ENCODE measurements at places on chromosomes 3 and 15.

GRCh38 chr3:107025961-107026360, 351.3 kb upstream of the CCDC54 start:
- no peak for DNase-seq

DNA sequence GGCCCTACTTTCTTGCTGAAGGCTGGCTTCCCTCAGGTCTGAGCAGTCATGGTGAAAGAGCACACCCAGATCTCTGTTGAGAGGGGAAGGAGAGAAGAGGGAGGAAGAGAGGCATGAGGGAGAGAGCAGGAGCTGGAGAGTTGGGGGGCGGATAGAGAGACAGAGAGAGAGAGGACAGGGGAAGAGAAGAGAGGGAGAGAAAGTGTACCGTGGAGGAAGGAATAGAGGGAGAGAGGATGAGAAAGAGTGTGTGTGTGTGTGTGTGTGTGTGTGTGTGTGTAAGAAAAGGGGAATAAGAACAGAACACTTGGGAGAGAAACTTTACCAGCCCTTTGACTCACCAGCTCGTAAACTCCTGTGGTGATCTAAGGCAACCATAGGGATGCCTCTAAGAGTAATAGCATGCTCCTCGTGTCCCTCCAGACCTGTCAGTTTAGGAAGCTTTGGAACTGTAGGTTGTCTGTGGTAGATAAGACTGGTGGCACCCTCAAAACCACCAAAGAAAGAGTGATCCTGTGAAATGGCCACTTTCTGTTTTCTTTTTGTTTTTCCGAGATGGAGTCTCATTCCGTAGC, 18.2 kb downstream of the ZNF592 start:
- DNase-seq: no peak

- peak; percentile 45 for DNase-seq
Observed at GRCh38 chr3:32105291-32106131, 909 bp upstream of the GPD1L start.

DNA sequence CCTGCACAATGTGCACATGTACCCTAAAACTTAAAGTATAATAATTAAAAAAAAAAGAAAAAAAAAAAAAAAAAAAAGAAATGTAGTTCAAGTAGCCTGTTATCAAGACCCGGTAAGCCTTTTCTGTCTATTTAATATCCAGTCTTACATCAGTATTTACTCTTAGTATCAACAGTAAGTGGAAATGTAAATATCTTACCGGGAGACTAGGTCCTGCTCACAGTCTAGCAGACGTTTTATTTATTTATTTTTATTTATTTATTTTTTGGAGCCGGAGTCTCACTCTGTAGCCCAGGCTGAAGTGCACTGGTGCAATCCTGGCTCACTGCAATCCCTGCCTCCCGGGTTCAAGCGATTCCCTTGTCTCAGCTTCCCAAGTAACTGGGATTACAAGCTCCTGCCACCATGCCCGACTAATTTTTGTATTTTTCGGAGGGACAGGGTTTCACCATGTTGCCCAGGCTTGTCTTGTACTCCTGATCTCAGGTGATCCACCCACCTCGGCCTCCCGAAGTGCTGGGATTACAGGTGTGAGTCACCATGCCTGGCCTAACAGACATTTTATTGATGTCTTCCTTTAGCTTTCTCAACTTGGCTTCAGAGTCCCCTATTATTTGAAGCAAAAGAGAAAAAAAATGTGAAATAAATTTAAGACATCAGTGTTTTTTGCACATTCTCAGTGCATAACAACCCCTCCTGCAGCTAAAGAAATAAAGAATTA, 19.9 kb downstream of the C2CD4B start:
- no peak for DNase-seq

DNA sequence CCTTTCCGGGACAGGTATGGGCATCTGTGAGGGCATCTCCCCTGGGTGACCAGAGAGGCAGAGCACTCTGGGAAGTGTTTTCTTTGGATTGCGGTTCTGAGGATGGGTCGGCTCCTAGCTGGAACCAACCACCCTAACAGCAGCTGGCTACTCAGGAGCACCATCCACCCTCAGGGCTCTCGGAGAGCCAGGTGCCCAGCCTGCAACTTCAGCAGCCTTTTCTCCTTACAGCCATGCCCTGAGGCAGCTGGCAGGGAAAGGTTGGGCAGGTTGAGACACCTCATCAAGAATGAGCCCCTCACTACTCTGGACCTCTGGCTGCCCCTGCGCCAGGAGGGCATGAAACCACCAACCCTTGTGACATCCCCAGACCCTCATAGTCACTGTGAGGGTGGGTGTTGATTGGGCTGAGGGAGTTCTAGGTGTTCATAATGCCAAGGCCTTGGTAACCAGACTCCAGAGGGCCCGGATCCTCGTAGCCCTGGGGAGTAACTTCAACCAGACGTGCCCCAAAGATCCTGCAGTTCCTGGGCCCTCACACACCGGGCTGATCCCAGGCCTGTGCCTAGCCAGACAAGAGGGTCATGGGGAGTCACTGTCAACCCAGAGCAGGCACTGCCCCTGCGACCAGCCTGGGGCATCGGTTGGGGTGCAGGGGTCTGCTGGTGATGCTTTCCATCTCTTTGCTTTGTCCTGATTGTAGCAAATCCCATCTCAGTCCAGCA, 114.4 kb upstream of the ABHD17C start:
- DNase-seq: no peak

GRCh38 chr3:15361494-15362214, 29.3 kb upstream of the SH3BP5 start:
- DNase-seq: no peak

DNA sequence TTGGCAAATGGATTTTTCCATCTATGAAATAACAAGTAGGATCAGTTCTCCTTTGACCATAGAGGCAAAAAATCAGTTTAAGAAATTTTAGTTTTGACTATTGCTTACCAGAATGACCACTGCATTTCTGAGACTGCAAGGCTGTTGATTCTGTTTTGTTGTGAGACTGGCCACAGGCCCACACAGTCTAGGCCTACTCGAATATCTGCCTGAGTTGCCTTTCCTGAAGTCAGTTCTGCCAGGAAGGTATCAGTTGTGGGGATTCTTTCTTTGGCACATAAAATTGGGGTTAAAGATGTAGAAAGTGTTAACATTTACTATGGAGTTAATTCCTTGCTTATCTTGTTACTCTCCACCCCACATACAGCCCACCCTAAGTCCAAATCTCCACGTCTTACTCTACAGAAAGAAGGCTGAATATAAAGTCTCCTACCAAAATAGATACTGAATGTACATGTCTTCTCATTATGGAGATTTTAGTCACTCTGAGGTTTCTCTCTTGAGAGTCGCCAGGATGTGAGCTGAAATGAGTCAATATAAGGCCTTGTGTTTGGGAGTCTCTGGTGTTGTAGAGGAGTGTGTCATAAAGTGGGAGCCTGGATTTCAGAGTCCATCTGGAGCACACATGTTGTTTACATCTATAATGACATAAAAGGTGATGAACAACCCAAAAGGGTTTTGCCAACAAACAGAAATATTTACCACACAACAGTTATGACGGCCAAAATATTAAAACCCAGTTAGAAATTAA, 45.0 kb upstream of the WWTR1 start:
- DNase-seq: no peak

- no peak for DNase-seq
Observed at GRCh38 chr3:29156086-29156715, 124.7 kb upstream of the RBMS3 start.

DNA sequence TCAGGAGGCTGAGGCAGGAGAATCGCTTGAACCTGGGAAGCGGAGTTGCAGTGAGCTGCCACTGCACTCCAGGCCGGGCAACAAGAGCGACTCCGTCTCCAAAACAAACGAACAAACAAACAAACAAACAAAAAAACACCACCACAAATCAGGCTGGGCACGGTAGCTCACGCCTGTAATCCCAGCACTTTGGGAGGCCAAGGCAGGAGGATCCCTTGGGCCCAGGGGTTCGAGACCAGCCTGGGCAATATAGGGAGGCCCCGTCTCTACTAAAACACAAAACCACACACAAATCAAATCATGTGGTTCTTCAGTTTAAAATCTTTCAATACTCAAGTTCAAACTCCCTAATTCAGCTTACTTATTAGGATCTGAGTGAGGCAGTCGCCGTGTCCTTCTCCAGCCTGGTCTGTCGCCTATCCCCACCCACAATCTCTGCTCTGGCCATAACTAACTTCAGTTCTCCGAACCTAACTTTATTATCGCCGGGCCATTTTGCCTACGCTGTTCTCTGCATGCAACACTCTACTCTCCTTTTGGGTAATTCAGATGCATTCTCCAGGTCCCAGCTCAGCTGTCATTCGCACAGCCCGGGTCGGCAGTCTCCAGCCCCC, 660 bp upstream of the RTF1 start:
- no peak for DNase-seq

DNA sequence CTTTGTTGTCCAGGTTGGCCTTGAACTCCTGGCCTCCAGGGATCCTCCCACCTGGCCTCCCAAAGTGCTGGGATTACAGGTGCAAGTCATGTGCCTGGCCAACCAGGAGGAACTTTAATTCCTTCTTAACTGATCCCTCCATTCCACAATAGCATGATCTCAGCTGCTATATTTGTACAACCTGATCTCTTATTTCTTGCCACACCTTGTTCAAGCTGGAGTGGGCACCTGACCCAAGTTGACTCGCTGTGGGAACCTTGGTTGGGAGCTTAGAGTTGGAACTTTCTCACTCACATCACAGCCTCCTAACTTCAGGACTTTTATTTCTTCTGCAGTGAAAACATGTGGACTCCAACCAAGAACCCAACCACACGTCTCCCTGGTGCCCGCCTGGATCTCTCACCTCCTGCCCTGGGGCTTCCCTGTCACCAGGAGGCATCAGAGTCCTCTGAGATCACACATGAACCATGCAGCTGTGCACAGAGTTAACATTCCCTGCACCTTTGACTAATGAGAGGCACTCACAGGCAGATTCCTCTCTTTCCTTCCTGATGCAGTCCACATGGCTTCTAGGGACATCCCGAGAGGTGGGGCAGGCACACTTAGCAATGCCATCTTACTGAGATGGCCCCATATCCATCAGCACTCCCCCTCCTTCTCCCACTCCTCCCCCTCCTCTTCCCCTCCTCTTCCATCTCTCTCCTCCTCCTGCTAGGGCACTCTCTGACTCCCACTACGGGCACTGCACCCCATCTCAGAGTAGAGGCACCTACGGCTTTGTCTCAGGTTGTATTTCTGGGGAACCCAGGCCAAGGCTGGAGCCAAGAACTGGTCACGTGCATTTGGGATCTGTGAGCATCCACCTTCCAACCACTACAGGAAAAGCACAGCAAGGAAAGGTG, 9.7 kb upstream of the CYFIP1 start:
- DNase-seq: peak; percentile 9

DNA sequence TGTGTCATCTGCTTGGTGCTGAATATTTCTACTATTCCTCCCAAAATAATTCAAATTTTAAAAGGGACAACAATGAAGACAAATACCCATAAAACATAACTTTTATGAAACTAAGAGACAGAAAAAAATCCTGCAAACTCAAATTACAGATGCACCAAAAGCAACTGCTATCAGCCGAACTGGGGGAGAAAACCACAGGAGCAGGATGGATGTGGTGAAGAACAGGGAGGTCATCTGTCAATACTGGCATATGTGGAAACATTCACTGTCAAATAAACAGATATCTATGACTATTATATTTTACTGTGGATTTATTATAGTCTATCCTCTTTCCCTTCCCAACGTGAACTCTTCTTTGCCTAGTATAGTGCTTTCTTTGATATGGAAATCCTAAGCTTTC, 53.3 kb upstream of the CPOX start:
- no peak for DNase-seq

DNA sequence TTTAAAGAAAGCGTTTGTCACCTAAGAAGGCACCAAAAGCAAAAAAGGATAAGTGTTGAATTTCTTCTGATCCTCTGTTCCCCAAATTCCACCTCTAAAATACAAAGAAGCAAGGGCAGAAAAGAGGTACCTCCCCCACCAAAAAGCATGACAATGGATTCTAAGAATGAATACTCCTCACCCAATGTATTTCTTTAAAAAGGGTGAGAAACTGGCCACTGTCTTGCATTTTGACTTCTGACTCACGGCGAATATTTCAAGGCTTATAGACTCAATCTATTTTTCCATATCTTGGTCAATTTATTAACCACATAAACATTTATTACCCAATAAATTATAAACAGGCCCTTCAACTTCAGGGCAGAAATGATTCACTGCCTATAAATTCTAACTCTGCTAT, 131.1 kb downstream of the NR1I2 start:
- DNase-seq: no peak

- DNase-seq: peak; percentile 64
Observed at GRCh38 chr3:45575386-45575923, 19.1 kb upstream of the LIMD1 start.

DNA sequence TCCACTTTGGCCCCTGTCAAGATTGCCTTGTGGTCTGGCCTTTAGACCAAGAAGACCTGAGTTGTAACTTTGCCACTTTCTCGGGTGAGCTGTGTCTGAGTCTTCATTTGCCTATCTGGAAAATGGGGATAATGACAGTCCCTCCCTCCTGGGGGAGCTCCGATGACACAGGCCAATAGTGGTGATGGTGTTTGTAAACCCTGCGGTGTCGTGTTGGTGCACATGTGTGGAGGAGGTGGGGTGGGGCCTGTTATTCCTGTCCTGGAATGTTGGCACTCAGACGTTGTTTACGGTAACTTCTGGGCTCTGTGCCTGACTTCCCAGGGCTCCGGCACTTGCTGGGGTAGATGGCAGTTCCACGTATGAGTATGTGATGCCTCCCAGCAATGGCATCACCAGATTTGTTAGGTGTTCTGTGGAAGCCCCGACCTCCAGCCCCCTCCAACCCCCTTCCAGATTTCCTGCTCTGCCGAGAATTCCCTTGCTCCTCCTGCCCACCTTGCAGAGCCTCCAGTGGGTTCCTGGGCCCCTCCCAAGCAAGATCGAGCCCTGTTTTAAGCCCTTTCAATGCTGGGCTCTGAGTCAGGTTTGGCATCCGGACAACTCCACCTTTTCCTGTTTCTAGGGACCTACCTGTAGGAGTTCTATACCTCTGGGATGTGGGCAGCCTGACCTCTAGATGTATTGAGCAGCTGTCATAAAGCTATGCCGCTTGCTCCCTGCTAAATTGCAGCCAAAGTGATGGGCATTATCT, 31.4 kb downstream of the HRH1 start:
- DNase-seq: peak; percentile 63

DNA sequence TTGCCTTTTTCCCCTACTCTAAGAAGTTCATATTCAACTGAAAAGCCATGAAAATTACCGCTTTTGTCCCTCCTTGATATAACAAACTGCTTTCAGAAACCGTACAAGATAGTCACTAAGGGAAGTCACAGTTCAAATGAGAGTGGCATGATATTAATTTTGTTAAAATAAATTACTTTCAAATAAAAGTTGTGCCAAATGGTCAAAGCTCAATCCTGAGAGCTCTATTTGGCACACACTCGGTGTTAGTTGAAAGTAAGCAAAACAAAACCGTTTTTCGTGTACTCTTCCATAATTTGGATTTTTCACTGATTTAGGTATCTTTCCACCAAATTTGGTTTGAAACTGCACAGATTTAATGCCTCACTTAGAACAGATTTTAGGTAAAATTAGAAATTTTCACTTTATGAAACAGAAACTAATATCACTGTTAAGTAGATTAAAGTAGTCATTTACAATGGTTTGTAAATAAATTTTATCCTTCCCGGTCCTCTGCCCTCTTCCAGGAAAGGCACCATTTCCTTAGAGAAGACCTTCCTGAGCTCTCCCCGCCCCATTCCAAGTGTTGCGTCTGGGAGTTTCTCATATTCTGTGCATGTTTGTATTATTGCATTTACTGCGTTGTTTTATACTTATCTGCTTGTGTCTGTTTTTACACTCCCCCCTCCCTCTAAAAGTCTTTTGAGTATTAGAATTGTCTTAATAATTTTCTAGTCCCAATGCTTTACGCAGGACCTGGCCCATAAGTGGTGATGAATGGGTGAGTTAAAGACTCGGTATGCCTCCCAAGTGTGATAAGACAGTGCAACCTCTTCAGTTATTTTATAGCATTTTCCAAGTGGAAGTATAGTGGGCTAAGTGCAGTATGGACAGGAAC, 853 bp downstream of the TCAIM start:
- no peak for DNase-seq
